HS-5 (cell line): ENCODE measurements at places on chromosomes 2 and 18.

GRCh38 chr2:151575338-151575737 is 158.9 kb downstream of the NEB start:
- peak; percentile 9 for DNase-seq

GRCh38 chr2:155825876-155826275 is 506.6 kb downstream of the NR4A2 start:
- DNase-seq = no peak

DNA sequence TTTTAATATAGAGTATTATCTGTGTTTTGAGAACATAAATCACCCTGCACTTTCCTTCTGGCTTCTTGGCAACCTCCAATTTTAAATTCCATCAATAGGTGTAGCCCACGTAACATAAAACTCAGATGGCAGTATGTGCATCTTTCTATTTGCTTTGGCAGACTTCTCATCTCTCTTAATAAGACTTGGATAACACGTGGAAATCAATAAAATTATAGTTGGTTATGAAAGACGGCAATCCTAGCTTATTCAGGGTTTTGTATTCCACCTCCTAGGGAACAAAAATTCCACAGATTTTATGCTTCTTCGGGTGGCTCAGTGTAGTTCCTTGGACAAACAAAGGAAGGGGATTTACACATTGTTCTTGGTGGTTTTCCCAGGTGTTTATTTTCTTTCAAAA is 299.3 kb downstream of the RND3 start:
- no peak for DNase-seq

GRCh38 chr18:79951545-79952455 is at the start of gene SLC66A2:
Gene SLC66A2 (minus strand): TSS chr18:79951653. CDS start chr18:79950926, 727 bp downstream.
- no peak for DNase-seq

- no peak for DNase-seq
Observed at GRCh38 chr2:183079139-183079775, 710 bp downstream of the DUSP19 start.

DNA sequence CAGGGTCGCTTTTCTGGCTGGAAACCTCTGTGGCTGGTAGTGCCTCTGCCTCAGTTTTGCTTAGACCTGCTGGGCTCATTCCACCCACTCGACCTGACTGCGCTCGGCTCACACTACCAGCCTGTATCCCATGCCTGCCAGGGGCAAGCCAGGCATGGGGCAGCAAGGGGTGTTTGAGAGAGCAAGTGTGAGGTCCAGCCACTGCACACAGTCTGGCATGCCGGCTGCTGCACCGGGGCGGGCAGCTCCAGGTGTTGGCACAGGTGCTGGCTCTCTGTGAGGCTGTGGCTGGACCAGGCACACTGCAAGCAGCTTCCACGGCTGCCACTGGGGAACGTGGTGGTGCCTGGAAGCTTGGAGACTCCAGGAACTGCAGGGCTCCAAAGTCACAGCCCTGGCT is 90.9 kb downstream of the ATAD2B start:
- DNase-seq = no peak

DNA sequence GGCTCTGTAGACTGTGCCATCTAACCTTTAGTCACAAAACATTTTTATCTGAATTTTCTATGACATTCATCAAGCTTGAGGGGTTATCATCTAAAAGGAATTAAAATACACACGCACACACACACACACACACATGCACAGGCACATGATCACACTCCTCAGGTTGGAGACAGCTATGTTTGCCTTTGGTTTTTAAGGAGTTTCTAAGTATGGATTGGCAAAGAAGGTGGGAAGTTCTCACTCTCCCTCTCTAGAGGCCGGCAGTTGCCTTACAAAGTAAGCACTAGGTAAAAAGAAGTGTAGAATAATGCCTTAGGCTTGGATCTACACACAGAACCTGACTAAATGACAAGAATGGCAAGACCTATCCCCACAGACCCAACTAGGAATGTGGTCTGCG is 437.1 kb downstream of the ZEB2 start:
- DNase-seq = no peak

GRCh38 chr2:134362740-134363139 is 108.9 kb downstream of the MGAT5 start:
- no peak for DNase-seq

GRCh38 chr18:44823782-44824181 is 143.1 kb downstream of the SETBP1 start:
- peak; percentile 41 for DNase-seq
